ENCODE measurements at places on chromosomes 2 and 18. TPM values are rescaled to one million over a fixed set of nuclear protein-coding genes. Genes with fewer than 3 reads are reported as not detected.

PROKR1 gene
- total RNA-seq: not detected

DNA sequence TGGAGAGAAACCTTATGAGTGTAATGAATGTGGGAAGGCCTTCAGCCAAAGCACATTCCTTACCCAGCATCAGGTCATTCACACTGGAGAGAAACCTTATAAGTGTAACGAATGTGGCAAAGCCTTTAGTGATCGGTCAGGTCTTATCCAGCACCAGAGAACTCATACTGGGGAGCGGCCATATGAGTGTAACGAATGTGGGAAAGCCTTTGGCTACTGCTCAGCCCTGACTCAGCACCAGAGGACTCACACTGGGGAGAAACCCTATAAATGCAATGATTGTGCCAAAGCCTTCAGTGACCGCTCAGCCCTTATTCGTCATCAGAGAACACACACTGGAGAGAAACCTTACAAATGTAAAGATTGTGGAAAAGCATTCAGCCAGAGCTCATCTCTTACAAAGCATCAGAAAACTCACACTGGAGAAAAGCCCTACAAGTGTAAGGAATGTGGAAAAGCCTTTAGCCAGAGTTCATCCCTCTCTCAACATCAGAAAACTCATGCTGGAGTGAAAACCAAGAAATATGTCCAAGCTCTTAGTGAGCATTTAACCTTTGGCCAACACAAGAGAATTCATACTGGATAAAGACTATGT lies 7.8 kb downstream of the ZNF892 start:
- no peak for DNase-seq

GRCh38 chr2:241041589-241042158 lies 43.3 kb downstream of the SNED1 start:
- no peak for DNase-seq

RRM2 gene
- 9.6 TPM for total RNA-seq

MOCOS gene
- total RNA-seq: 15.3 TPM

- no peak for DNase-seq
These were observed 15.9 kb upstream of the ZBTB14 start for GRCh38 chr18:5311301-5311989.

G6PC2 gene
- total RNA-seq: not detected

CABYR gene
- total RNA-seq: 5.5 TPM

DNA sequence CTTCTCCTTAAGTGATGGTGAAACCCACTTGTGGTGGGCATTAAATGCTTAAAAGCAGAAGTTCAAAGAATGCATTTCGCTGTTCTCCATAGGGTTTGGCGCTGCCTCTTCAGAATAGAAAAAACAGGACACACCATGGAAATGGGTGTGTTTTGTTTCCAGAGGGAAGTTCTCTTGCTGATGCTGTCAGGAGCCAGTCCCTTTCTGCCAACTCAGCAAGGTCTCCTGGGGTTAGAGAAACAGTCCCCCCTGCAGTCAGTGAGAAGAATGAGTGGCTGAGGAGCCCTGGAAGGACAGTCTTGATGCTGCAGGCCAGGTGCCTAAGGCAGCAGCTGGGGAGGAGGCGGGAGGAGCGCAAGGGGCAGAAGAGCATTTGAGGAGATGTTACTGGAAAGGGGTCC lies 37.8 kb upstream of the ASAP2 start:
- DNase-seq: no peak

DNA sequence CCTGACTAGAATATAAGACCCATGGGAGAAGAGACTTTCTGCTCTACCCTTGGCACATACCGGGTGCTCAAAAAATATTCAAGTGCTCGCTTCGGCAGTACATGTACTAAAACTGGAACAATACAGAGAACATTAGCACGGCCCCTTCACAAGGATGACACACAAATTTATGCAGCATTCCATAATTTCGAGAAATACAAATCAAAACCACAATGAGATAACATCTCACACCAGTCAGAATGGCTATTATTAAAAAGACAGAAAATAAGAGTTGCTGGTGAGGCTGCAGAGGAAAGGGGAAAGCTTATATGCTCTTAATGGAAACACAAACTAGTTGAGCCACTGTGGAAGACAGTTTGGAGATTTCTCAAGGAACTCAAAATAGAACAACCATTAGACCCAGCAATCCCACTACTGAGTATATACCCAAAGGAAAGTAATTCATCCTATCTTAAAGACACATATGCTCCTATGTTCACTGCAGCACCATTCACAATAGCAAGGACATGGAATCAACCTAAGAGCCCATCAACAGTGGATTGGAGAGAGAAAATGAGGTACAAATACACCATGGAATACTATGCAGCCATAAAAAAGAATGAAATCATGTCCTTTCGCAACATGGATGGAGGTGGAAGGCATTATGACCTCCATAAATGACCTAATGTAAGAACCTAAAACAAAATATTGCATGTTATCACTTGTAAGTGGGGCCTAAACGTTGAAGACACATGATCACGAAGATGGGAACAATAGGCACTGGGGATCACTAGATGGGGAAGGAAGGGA lies 71.6 kb upstream of the CYP1B1 start:
- DNase-seq: no peak

DNA sequence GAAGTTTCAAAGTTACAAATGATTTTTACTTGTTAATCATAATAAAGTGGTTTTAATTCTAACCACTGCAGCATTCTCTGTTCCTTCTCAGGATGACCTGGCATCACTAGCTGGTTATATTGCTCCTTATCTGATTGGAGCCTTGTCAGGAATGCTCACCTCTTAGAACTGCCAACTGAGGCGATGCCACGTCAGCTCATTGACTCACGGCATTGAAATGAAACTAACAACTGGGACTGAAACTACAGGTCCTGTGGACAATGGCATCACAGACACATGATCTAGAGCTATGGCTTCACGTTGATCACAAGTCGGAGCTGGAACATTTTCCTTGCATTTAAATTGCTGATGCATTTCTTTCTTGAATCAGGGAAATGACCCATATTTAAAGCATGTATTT lies 54.9 kb upstream of the MAP2 start:
- DNase-seq: peak; percentile 94

TEKT4 gene
- total RNA-seq: not detected

LRP2 gene
- 0.21 TPM for total RNA-seq

GRCh38 chr2:58045580-58046334 lies 849 bp upstream of the VRK2 start:
- DNase-seq: no peak

FEZ2 gene
- total RNA-seq: 40.8 TPM

SLC1A4 gene
- total RNA-seq: 45.0 TPM

GRCh38 chr2:148746973-148747372 lies 102.4 kb downstream of the EPC2 start:
- no peak for DNase-seq

MRO gene
- not detected for total RNA-seq

REG3G gene
- not detected for total RNA-seq

DNA sequence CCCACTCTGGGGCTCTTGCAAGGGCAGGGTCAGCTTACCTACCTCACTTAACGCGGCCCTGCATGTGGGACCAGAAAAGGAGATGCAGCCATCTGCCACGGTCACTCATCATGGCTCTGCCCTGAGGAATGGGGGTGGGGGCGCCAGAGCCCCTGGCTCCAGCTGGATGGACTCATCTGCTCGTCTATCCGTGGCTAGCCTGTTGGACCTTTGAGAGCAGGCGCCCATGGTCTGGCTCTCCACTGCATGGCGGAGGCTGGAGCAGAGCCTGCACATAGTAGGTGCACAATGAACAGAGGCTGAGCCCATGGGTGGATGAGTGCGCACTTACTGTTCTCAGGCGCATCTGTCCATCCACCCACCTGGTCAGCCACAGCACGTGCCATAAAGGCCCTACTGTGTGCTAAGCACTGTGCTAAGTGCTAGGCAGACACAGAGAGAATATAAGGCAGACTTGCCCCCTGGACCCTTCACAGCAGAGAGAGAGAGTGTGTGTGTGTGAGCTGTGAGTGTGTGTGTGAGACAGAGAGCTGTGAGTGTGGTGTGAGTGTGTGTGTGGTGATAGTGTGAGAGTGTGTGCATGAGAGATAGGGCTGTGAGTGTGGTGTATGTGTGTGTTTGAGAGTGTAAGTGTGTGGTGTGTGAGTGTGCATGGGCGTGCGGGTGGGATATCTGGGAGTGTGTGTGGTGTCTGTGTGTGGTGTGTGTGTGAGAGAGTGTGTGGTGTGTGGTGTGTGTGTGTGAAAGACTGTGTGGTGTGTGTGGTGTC lies 151.3 kb downstream of the TFCP2L1 start:
- DNase-seq: no peak

SCTR gene
- not detected for total RNA-seq

- no peak for DNase-seq
These were observed 223.7 kb downstream of the IRS1 start for GRCh38 chr2:226575928-226576327.

MATN3 gene
- 7.6 TPM for total RNA-seq

DNA sequence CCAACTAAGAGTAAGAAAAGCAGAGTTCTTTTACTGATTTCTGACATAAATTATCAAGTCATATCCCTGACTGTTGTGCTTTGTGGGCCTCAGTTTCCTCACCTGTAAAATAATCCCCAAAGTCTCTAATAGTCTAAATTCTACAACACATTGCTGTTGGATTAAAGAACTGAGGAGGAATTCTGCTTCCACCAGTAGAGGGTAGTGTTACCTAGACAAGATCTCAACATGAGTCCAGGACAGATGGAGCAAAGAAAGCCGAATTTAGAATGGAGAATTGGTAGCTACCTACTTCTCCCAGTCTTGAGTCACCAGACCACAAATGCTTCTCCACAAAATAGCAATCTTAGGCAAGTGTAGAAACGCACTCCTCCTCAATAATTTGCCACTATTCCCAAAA lies 462.5 kb upstream of the FSHR start:
- no peak for DNase-seq

- DNase-seq: peak; percentile 49
These were observed 176.9 kb upstream of the MC4R start for GRCh38 chr18:60549338-60549960.

MAL gene
- 19.1 TPM for total RNA-seq

POTEE gene
- total RNA-seq: not detected

GRCh38 chr2:133788386-133788785 lies 220.1 kb upstream of the NCKAP5 start:
- DNase-seq: no peak

All from kidney epithelial cell (primary cell).